NCI-H1105 (cell line): ENCODE measurements at places on chromosomes 11 and 22.

- DNase-seq = no peak
Observed at GRCh38 chr11:62108971-62109404, 14.8 kb upstream of the INCENP start.

- DNase-seq = no peak
Observed at GRCh38 chr22:17138513-17138912, 17.4 kb upstream of the TMEM121B start.

DNA sequence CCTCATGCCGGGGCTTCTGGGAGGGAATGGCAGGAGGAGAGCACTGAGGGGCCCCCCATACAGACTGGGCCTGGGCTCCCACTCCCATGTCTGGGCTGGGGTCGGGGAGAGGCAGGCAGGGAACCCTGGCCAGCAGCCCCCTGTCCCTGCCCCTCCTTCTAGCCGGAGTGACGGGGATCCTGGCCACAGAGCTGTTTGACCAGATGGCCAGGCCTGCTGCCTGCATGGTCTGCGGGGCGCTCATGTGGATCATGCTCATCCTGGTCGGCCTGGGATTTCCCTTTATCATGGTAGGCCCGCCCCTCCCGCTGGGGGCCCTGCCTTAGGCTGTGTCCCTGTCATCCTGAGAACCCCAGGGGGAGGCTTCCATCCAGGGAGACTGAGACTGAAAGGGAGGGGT is 10.0 kb upstream of the MIF start:
- DNase-seq = no peak

DNA sequence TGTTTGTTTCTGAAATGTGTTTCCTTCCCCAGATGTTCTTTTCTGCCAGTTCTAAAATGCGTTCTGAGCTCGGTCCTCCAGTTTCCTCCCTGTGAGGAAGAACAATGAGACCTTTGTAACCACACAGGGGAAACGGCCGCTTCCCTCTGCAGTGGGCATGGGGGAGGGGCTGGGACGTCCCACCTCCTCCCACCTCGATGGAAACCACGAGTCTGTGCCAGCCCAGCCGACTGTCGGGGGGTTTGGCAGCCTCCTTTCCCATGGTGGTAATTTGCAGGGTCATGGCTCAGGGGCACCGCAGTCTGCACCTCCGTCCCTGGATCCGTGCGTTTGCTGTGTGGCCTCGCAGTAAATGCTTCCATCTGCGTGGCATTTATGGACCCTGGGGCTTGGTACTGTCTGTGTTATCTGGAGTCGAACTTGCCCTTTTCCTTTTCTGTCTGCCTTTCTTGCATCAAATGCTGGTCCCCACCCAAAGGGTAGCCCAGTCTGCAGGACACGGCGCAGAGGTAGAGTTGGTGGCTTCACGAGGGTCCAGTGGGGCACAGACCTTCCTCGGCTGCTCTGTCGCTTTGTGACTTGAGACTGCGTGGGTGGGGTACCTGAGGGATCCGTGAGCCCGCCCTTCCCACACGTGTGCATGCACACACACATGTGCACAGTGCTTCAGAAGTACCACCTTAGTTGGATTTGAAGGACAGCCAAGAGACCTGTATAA is 16.1 kb downstream of the LRP5 start:
- DNase-seq = peak; percentile 31

GRCh38 chr22:50502628-50503474 is 4.7 kb downstream of the LMF2 start:
- no peak for DNase-seq

DNA sequence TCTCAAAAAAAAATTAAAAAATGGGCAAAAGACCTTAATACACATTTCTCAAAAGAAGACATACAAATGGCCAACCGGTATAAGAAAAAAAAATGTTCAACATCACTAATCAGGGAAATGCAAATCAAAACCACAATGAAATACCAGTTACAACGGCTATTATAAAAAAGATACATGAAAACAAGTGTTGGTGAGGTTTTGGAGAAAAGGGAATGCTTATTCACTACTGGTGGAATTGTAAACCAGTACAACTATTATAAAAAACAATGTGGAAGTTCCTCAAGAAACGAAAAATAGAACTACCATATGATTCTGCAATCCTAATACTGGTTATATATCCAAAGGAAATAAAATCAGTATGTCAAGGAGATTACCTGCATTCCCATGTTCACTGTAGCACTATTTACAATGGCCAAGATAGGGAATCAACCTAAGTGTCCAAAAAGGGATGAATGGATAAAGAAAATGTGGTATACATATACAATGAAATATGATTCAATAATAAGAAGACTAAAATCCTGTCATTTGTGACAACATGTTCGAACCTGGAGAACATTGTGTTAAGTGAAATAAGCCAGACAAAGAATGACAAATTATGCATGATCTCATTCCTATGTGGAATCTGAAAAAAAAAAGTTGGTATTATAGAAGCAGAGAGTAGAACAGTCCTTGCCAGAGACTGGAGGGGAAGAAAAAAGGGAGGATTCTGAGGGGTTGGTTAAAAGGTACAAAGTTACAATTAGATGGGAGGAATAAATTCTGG is 256.9 kb upstream of the PITPNB start:
- no peak for DNase-seq

GRCh38 chr11:86702220-86702983 is 30.0 kb upstream of the ME3 start:
- DNase-seq = no peak

DNA sequence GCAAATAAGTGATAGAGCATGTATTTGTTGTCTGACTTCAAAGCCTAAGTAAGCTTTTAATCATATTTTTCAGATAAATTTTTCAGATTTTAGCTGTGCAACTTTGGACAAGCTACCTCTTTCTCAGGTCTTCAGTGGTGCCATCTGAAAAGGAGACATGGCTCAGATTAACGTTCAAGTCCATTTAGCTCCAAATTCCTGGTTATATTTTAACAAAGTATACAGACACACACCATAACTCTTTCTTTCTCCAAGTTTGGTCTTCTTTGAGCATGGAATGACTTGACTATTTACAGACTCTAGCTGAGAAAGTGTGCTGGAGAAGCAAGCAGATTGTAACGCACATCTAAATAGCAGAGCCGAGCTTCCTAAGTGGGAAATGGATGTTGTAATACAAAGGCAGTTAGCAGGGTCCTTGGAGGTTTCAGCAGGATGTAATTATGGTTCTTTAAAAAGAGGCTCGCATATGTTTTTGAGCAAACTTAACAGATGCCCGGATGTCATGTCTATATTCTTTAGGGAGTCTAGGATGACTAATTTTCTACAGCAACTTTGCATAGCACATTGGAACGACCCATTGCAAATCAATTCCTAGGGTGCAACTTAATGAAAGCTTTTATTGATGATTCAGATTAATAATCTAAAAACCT is 128.1 kb upstream of the E2F8 start:
- no peak for DNase-seq

DNA sequence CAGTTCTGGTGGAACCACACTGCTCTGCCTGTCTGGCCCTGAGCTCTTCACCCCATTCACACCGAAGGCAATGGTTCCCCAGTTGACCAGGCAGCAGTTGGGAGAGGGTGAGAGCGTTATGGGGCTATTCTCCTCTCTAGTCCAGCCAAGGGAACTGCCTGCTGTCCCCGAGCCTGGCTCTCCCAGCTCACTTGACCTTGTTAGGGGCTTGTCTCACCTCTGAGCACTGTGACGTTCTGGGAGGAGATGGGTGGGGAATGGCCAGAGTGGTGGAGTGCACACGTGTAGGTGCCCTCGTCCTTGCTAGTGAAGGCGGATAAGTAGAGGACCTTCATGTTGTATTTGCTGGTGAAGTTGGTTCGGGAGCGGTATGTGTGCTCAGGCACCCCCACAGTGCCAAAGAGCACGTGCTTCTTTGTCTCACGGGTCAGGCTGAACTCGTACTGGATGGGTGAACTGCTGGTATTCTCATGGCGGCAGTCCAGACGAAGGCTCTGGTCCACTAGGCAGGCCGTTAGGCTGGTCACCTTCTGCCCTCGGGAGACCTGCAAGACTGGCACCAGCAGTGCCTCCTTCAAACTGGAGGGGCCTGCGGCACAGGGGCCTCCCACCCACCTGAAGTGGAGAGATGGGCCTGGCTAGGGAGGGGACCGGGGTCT is 3.0 kb downstream of the THY1 start:
- no peak for DNase-seq

GRCh38 chr22:26865021-26865420 is 207.6 kb downstream of the MIAT start:
- DNase-seq = no peak

DNA sequence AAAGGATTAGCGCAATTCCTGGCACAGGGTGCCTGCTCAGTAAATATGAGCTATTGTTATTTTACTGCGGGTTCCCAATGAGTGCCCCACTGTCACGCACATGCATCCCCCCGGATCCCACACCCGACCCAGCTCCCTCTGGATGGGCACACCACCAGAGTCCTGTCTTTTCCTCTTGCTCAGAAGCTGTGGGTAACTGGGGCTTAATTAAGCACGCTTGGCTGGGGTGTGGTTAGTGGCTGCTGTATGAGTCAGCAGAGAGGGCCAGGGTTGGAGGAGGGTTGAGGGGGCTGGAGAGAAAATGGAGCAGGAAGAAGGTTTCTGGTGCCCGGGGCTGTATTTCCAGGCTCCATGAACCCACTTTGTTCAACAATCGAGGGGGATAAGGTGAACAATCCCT is 30.3 kb upstream of the NECTIN1 start:
- no peak for DNase-seq

DNA sequence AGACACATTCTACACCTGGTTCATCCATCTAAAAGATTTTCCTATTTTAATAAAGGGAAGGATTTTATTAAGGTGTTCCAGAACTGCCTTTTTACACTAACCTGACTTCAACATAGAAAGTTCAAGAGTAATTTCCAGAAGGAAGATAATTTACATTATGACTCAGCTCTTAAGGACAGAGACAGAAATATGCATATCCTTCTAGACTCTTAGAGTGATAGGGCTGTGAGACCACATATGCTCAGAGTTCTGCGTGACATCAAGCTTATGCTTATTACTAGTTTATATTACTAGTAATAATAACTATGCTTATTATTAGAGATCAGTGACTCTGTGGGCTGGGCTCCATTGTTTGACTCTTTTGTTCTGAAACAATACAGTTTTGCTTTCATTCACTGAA is 4.6 kb downstream of the PDGFD start:
- no peak for DNase-seq

DNA sequence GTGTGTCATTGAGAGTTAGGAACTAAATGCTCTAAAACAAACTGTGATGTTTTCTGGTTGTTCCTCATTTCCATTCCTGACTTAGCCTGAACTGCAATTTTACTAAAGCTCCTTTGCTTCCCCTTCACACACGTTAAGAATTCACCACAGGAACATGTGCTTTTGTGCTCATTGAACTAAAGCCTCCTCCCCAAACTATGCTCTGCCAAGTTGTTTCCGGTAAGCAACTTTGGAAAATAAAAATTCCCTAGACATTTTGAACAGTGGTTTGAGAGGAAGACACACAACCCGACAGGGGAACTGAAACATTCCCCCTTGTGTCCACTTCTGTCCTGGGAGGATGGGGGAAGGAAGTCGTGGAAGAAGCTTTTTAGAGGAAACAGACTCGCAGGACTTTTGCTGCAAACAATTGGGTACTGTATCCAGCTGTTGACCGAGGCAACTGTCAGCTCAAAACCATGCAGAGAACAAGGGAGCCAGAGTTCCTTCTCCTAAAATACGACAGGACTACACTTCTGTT is 66.9 kb downstream of the GAB2 start:
- DNase-seq = no peak

DNA sequence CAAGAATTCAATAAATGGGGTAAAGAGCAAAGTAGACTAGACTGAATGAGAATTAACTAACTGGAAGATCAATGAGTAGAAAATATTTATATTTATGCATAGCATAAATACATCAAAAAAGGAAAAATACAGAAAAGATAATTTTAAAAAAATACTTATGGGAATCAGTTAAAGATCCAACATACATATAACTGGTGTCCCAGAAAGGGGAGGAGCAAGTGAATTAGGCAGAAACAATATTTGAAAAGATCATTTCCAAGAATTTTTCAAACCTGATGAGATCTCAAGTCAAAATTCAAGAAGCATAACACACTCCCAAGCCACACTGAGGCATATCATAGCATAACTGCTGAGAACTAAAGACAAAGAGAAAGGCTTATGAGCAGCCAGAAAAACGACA is 62.7 kb upstream of the SHISAL1 start:
- DNase-seq = no peak

DNA sequence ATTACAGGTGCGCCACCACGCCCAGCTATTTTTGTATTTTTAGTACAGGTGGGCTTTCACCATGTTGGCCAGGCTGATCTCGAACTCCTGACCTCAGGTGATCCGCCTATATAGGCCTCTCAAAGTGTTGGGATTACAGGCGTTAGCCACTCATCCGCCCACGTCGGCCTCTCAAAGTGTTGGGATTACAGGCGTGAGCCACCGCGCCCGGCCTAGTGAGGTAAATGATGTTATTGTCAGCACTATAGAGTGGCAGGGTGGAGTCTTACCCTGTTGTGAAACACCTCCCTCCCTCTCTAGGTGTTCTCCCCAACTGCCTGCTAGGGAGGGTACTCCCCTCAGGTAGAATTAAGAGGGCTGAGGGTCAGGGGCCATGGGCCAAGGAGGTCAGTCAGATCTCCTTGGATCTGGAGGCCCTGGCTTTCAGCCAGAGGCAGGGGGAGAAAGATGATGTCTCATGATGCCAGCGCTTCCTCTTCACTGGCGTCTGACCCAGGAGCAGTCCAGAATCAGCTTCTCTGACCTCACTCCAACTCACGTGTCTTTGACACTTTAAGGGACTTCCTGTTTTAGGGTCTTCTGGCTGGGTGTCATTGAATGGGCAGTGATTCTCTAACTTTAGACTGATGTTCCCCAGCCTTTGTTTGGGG is 2.0 kb downstream of the GGA1 start:
- DNase-seq = no peak

GRCh38 chr11:28461846-28462245 is 353.7 kb downstream of the METTL15 start:
- no peak for DNase-seq

DNA sequence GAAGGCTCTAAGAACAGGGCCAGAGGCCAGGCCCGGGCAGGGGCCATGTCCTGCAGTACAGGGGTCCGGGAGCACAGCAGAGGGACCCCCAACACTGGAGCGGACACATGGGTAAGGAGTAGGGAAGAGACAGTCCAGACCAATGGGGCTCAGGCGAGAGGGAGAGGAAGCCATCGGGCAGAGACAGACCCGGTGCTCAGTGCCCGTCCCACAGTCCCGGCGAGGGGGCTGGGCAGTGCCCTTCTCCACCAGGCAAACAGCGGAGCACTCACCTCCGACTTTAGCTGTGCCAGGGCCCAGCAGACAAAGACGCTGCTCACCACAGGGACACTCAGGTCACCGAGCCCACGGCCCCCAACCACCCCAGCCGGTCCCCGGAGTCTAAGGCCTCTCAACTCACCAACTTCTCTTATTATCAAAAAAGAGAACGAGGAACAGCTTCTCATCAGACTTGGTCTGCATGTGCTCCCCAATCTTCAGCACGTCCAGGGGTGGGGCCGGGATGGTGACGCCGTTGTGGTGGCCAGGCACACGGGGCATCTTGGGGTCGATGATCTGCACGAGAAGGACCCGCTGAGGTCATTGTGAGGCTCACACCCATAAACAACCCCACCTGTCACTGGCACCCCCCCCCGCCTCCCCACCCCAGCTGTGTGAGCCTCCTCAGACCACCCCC is 52.3 kb downstream of the BRD1 start:
- no peak for DNase-seq

GRCh38 chr11:15615398-15616096 is 500.8 kb downstream of the INSC start:
- DNase-seq = no peak
